NCI-H1694 (cell line): ENCODE measurements at places on chromosomes 13 and 19.

- no peak for DNase-seq
Measured at GRCh38 chr13:47859165-47859564, 141.9 kb downstream of the SUCLA2 start.

DNA sequence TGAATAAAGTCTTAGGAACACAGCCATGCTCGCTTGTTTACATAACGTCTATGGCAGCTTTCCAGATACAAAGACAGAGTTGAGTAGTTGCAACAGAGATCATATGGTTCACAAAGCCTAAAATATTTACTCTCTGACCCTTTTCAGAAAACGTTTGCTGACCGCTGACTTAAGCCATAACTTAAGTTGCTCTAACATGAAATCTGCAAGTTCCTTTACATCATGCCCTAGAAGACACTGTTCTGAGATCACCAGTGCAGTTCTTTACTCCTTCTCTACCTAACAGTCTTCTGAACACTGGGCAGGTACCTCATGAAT, 166.4 kb downstream of the DCLK1 start:
- no peak for DNase-seq

DNA sequence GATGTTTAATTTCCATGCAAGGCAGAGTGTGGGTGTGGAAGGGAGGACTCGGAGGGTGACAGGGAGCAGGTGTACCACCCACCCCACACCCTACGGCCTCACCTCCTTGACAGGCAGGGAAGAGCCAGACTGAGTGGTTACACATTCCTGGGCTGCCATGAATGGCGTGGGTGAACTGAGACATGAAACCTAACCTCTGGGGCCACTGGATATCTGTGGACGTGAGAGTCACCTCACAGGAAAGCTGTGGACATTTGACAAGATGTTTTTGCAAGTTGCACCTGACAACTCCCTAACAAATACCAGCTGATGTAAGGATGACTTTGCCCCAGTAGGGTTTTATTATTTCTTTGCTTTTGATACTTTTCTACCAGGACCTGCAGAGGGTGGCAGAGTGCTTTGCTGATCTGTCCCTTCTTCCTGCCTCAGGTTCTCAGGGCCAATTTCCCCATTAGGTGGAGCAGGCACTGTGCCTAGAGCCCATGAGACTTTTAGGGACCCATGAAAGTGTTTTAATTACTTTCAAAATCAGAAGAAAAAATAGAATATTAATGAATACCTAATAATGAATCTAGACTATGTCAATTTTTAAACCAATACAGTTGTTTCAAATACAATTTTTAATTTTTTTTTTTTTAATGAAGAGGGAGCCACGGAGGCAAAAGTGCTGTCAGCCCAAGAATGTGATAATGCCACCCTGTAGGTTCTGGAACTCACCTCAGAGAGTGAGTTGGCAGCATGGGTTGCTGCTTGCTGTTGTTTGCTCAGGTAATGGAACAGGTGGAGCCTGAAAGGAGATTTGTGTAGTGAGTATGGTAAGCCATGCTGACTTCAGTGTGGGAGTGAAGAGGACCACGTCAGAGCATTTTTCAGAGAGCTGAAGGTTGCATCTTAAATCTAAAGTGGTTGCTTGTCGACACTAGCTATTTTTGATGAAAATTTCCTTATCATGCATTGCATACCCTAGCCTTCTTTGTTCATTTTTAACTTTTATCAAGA, 58.0 kb upstream of the CYSLTR2 start:
- no peak for DNase-seq

GRCh38 chr13:60311527-60311926, 85.5 kb upstream of the TDRD3 start:
- no peak for DNase-seq

- DNase-seq, result no peak
Measured at GRCh38 chr13:59281453-59281852, 882.3 kb downstream of the DIAPH3 start.

DNA sequence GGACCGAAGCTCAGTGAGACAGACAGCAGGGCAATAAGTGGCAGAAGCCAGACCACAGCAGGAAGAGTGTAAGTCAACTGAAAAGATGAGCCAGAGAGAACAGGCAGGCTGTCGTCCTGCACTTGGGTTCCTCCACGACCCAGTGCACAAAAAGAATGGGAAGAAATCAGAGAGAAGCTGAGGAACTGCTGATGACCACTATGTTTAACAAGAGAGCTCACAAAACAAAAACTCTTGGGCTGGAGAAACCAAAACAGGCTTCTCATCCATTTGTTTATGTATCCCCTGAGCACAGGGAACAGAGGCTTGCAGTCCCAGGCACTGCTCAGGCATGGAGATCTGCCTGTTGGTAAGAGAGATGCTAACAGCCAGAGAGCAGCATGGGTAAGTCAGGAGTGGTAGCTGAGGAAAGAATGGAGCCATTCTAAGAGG, 14.0 kb downstream of the AKAP8L start:
- DNase-seq, result no peak

DNA sequence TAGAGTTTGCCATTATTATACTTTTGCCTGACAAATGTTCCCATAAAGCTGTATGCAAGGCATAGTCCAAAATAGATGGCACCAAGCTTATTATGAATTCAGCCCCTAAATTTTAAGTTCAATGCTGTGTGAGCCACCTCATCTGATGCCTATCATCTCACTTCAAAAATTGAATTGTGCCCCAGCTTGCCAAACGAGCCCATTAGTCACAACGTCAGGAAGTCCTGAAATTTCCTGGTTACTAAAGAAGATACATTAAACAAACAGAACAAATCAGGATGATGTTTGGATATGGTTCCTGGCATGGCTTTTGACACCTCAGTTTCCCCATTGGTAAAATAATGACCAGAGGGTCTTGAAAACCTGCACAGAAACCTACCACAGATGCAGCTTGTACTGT, 147.5 kb upstream of the SOX21 start:
- no peak for DNase-seq

DNA sequence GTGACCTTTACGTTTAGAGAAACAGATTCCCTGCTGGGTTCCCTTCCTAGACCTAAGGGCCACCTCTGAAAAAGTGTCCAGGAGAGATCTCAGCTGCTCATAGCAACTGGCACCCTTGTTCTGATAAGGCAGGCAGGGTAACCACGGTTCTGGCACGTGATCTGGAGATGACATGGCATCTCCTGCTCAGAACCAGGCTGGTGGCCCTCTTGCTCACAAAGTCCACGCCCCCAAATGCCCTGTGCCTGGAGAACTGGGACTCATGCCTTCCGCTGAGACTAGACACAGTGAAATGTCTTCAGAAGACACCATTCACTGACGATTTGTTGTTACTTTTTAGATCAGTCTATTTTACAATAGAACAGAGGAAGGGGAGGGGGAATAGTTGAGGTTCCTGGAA, 174.1 kb downstream of the ZNF536 start:
- no peak for DNase-seq
